ENCODE measurements at places on chromosomes 2 and 18.

DNA sequence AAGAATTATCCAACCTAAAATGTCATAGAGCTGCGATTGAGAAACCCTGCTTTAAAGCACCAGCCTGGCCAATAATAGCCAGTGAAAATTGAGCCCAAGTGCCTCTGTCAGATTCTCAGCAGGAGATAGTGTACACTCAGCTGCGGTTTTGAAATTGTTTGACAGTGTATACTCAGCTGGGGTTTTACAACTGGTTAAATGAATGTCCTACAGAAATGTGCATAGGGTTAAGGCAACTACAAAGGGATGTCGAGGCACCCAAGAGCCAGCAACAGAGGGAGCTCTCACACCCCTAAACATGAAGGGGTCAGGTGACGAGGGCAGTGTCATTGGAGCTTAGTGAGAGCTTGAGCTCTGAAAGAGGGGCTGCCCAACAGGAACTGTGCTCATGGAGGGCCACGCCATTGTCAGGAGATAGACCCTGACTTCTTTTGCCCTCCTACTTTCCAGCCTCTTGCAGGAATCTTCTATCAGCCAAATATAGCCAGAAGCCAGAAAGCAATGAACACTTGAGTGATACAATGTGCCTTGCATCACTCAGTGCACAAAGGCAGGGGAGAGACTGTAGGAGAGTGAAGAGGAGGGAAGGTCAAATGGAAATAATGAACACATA lies 15.1 kb downstream of the ACTG2 start:
- DNase-seq = no peak

DNA sequence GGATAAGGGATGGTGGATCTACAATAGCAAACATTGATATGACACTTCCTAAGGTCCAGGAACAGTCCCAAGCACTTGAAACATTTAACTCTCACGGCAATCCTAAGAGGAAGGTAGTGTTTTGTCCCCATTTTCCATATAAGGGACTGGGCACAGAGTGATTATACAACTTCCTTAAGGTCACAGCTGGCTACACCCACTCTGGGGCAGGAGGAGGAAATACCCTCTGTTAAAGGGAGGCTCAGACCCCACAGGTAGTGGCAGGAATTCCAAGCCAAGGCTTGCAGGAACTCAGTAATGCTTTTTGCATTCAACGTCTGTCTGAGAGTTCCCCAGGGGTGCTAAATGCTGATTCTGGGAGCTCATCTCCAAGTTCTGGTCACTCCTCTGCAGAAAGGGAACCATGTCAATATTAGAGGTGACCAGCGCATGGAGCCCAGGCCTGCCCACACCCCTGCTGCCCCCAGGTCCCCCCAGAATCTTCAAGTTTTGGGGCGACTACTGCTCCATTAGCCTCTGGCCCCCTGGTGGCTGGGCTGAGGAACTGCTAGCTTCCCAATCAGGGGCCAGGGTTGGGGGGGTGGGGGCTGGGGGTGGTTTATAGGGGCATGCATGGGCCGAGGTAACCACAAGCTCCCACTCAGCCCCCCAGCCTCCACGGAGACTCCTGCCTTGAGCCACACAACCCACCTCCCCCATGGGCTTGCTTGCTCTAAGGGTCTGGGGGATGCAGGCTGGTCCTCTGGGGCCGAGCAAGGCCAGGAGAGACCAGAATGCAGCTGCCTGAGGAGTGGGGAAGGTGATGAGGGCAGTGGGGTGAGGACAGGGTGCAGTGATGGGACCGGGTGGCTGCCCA lies 11.1 kb downstream of the OBSL1 start:
- DNase-seq = no peak

GRCh38 chr2:17558053-17558452 lies 17.6 kb downstream of the VSNL1 start:
- no peak for DNase-seq

- no peak for DNase-seq
Measured at GRCh38 chr2:223536546-223536945, 65.6 kb downstream of the SCG2 start.

- no peak for DNase-seq
Measured at GRCh38 chr2:236179236-236180075, 11.3 kb upstream of the GBX2 start.

DNA sequence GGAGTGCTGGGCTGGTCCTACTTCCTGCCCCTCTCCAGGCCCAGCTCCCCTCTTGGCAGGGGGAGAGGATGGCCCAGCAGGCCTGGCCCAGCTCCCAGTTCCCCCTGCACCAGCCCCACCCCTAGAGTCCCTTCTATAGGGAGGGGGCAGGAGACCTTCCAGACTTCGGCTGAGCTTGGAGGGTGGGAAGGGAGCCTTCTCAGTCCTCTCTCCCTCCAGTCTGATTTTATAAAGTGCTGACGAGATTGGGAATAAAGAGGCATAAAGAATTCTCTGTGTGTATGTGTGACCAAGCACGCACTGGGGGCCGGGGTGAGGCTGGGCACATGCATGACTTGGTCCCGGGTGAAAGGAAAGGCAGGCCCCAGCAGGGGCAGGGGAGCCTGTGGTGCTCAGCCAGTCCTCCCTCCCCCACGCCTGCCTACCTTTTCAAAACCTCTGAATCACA lies 5.1 kb downstream of the CHPF start:
- DNase-seq = peak; percentile 72

GRCh38 chr2:112095681-112096080 lies 40.6 kb downstream of the TMEM87B start:
- DNase-seq = peak; percentile 23

- no peak for DNase-seq
Measured at GRCh38 chr2:27263287-27264252, 723 bp upstream of the SLC30A3 start.

GRCh38 chr18:9712611-9713010 lies 4.5 kb downstream of the RAB31 start:
- DNase-seq = no peak

DNA sequence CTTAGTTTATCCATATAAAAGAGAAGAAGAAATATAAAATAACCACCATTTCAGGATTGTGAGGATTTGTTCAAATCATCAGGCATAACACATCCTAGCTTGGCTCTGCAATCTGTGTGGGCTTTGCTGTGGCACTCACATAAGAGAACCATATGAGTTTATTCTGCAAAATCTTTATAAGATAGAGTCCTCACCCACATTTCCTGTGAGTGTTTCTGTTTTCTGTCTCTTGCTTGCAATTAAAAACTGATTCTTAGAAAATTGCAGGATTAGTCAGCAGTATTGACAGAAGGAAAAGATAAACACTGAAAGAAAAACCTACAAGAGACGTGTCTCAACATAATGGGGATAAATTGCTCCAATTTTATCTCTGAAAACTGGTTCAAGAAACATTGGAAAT lies 258.5 kb downstream of the RND3 start:
- no peak for DNase-seq

- DNase-seq = no peak
Measured at GRCh38 chr18:46046126-46046525, 25.9 kb downstream of the PSTPIP2 start.

DNA sequence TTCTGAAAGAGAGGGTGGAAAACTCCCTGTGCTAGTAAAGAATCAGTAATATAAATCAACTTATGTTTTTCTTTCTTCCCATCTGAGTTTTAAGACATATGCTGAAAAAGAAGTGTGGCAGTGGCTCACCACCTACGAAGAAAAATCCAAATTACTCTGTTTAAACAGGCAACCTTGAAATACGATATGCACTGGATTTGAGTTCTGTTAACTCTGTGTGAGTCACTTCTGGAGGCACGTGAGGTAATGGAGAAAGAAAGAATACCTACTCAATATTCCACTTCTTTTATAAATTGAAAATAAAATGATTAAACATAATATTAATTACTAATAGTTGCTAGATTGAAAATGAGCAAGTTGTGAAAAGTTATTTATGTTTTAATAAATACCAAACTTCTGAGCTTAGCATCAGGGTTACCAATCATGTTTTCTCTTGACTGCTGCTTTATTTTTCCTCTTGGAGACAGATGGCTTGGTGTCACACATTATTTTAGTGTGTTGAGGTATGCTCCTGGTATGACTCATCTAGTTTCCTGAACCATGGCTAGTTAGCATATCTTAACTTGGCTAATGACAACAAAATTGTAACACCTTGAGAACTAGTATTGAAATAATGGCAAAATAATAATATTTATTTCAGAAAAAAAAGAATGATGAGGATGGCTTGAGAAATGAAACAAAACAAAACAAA lies 1705.5 kb upstream of the PIK3C3 start:
- DNase-seq = no peak

GRCh38 chr18:65721619-65722018 lies 29.2 kb upstream of the CDH7 start:
- DNase-seq = no peak

DNA sequence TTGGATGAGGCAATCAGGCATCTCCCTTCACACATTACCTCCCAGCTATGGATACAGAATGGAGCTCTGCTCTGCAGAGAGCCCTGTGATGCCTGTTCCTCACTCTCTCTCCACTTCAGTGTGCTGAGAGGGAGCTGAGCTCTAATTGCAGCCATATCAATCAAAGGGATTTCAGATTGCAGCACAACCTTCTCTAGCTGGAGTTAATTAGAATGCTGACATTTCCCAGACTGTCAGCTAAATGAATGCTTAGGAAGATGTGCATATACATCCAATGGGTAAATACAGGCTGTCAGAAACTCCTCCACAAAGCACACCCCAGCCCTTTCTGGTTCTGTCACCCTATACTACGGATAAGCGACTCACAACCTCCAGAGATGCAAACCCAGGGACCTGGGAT lies 402.6 kb downstream of the EIPR1 start:
- DNase-seq = no peak

DNA sequence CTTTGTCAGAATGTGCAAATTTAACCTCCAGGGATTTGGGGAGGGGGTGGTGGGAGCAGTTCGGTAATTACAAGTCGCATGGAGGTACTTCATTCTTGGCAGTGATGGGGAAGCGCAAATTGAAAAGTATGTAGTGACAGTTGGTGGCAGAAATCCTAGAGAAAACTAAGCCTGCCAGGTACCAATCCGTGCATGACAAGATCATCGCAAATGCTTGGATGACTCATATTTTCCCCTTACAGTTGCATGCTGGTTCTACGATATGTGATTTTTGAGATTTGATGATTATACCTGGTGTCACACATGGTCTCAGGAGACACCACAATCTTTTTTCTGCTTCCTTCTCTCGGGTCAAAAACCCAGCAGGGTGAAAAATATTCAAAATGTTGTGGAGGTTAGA lies 479.7 kb upstream of the ID2 start:
- DNase-seq = no peak

- DNase-seq = no peak
Measured at GRCh38 chr2:127305990-127306585, 12.1 kb upstream of the ERCC3 start.

- no peak for DNase-seq
Measured at GRCh38 chr18:79948719-79949411, 2.6 kb downstream of the SLC66A2 start.

DNA sequence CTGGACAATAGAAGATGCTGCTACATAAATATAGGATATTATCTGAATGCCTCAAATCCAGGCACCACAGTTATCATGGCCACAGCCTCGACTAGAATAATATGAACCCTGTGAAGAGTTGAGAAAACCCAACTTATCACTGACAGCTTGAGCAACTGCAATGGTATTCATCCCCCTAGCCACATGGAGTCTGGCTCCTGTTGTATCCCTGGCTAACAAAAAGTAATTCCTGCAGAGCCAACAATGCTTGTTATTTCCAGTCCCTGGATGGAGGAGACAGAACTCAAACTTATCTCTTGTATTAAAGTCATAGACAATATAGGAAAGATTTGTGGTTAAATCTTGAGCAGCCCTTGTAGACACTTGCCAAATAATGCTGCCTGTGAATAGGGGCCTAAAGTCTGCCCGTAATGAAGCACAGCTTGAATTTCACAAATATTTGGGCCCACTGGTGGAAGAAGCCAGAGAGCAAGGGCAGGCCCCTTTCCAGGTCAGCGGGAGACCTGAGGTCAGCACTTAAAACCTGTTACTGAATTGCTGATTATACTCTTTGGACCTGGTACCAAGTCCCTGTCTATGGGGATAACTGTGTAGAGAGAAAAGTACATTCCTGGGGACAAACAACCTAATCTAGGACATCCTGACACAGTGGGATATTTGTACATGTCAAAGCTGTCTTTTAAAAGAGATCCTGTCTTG lies 28.4 kb upstream of the SUCLG1 start:
- DNase-seq = no peak

DNA sequence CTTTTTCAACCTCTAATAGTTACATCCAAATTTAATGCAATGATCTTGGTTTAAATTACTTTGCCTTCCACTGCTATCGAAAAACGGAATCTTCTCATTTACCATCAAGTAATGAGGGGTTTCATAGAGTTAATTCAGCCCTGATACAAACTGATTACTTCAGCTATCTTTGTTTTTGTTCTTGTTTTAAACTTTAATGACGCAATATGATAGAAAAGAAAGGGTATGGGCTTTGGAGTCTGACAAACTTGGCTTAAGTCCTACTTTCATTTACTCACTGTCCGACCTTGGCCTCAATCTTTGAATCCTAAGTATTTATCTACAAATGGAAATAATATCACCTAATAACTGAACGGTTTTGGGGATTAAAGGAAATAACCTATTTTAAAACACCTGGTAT lies 16.1 kb downstream of the ADAM17 start:
- peak; percentile 18 for DNase-seq

DNA sequence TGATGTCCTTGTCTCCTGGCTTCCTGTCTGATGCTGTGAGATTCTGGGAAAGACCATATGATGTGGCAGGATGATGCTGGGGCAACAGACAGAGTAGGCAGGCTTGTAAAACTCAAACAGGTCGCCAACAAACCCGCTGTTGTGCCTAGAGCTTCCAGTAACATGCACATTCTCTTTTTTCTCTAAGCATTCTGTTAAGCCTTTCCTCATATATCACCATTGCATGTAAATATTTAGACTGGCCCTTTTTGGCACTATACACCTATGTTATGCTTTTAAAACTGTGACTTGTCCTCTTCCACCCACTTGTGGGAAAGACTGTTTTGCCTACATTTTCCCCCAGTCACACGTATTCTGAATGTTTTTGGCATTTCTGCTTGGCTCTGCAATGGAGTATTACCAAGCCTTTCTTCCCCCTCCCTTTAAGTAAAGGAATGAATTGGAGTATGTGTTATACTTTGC lies 250.4 kb upstream of the TANK start:
- DNase-seq = peak; percentile 31

- DNase-seq = no peak
Measured at GRCh38 chr2:149606251-149606811, 18.8 kb upstream of the MMADHC start.

GRCh38 chr2:187532333-187533120 lies 21.7 kb downstream of the TFPI start:
- DNase-seq = no peak

- DNase-seq = peak; percentile 55
Measured at GRCh38 chr18:36757081-36757480, 71.7 kb downstream of the TPGS2 start.

GRCh38 chr18:3132700-3133099 lies 87.1 kb downstream of the MYOM1 start:
- no peak for DNase-seq

DNA sequence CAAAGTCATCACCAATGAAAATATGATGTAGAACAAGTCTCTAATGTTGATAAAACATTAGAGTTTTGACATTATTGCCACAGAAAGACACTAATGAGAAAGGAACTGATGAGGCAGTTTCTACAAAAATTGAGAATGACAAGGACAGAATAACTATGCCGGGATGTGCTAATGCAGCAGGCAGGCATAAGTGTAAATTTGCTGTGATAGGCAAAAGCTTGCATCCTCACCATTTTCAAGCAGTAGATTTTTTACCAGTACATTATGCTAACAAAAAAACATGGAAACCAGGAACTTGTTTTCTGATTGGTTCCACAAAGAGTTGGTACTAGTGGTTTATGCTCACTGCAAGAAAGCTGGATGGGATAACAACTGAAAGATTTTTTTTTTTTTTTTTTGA lies 715.5 kb upstream of the LRRTM4 start:
- no peak for DNase-seq

GRCh38 chr2:127097841-127098651 lies 8.9 kb downstream of the BIN1 start:
- no peak for DNase-seq

All from muscle of back (tissue), 13 donors.